ENCODE measurements at places on chromosomes 12 and 14.
A peak's percentile ranks its signal among the peaks of the same experiment; 100 is the strongest.

- peak; percentile 32 for DNase-seq
These were observed 99.9 kb downstream of the TMTC3 start for GRCh38 chr12:88241862-88242570.

GRCh38 chr12:62750941-62751809 lies 183.8 kb downstream of the PPM1H start:
- DNase-seq, result no peak

DNA sequence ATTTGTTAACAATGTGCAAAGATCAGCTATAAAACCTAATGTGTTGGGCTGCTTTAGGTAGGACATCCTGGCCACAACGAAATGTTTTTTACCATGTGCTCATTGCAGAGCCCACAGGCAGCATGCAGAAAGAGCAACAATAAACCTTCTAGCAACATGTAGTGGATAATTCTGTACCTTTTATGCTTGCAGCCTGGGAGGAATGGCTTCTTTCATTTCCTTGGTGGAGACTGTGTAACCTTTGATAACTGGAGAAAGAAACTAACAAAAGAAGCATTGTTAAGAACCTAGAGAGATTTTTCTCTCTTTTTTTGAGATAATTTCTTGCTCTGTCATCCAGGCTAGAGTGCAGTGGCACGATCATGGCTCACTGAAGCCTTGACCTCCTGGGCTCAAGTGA lies 225.5 kb upstream of the PRICKLE1 start:
- no peak for DNase-seq

- DNase-seq, result no peak
These were observed 6.8 kb upstream of the CHPT1 start for GRCh38 chr12:101690544-101691098.

DNA sequence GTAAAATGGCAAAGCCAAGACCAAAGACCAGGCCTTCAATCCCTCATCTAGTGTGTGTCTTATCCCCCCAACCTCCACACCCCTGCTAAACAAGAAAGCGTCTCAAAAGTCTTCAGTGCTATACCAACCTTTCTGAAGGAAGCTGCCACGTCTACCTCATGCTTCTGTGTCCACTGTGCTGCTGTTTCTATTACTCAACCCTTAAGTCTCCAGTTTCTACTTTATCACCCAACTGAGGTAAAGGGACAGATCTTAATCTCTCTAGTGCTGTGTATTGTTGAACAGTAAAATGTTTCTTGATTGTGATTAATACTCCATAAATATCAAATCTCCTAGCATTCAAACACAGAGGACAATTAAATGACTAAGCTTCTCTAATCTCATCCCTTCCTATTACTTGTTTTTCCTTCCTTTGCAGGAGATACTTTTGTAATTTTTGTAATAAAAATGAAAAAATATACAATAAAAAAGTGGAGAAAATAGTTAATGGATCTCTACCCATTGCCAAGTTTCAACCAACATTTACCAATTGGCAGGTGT lies 23.3 kb downstream of the BTBD7 start:
- no peak for DNase-seq

DNA sequence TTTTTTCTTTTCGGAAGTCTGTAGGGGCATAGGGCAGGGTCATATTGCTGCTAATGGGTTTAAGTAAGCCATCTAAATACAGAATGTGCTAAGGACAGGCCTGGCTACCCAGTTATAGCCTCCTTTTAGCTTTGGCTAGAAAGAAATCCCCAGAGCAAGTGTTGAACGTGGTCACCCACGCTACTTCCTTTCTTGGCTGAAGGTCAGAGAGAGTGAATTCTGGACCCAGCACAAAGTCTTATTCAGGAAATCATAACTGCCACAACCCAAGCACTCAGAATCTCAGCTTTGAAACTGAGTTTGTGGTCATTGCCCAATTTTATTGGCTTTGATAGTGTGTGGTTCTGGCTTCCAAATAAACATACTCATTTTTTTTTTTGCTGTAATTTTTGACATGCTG lies 542.1 kb upstream of the ATP2B1 start:
- DNase-seq, result peak; percentile 71

DNA sequence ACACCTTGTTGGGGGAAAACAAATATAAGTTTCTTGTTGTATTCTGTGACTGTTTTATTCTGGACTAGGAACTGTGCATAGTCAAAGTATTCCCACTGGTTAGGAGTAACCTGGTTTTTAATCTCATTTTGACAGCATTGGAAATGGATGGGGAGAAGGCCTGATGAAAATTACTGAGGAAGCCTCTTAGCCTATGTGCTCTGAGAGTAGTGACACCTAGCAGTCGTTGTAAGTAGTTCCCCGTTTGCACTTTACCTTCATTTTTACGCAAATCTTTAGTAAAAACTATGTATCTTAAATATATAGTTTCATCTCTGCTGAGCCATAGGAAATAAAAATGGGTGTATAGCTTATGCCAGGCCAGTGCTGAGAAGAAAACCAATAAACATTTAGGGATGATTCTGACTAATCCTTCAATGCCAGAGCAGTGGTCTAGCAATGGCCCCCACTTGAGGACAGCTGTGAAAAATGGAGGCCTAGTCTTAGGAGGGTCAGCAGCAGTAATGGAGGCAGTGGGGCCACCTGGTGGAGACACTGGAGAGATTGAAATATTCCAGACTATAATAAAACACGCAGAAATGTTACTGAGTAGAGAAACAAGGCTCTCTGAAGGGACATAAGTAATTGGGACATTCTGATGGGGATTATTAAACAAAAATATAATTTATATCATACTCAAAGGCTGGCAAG lies 133.2 kb upstream of the NOVA1 start:
- no peak for DNase-seq

DNA sequence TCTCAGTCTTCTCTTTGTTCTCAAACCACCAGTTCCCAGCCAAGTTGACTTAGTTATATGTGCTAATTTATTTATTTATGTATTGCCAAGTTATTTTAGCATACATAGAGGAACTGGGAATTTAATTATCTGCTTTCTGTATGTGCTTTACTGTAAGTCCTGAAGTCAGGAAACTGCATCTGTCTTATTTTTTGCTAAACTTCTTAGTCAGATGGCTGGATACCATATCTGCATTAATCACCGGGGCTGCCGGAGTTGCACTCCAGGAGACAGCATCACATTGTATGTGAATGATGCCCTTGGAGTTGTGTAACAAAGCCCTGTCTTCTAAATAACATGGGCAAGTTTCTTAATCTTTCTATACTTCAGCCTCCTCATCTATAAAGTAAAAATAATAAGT lies 96.2 kb downstream of the MON2 start:
- no peak for DNase-seq

DNA sequence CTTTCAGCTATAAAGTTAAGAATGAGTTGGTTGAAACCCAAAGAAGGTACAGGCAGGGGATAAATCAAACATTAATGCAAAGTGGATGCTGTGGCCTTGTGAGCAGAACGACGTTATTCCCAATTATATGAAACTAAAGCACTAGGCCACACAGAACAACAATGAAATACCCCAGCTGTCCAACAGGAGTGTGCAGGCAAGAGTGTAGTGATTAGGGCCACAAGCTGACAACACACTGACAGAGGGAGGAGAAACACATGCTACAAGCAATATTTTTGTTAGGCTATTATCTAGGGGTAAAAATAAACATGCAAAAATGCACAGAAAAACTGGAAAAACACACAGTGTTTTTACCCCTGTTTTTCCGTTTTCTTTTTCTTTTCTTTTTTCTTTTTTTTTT lies 15.0 kb downstream of the MAP3K9 start:
- DNase-seq, result no peak

DNA sequence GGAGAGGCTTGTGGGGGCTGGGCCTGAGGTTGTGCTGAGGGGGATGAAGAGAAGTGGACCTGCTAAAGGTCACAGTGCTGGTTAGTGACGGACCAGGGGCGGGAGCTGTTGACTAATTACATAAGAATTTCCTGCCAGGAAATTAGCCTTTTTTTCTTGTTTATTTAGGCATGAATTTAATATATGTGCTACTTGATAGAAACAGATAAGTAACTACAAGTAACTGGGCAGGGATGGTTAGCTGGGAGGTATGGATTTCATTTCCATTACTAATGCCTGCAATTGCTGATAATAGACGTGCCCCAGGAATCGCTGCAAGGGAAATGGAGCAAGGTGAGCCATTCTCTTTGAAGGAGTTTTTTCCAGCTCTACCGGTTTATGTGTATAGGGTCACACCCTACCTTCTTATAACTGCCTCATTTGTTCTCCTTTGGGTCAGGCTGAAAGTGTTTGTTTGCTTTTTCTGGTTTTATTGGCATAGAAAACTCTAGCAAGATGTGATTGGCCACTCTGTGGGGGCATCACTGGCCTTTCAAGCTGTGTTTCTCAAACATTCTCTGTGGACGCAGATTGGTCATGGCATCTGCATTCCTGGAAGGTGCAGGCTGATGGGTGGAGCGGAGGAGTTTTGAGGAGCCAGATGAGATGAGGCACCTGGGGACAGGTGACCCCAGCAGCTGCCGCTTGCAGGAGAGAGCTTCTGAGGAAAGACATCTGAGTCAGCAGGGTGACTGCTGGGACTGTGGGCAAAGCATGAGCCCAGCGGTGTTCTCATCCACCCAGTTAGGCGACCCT lies 19.0 kb upstream of the GPRC5A start:
- DNase-seq, result no peak

- no peak for DNase-seq
These were observed 58.1 kb downstream of the ETV6 start for GRCh38 chr12:11707535-11707934.

DNA sequence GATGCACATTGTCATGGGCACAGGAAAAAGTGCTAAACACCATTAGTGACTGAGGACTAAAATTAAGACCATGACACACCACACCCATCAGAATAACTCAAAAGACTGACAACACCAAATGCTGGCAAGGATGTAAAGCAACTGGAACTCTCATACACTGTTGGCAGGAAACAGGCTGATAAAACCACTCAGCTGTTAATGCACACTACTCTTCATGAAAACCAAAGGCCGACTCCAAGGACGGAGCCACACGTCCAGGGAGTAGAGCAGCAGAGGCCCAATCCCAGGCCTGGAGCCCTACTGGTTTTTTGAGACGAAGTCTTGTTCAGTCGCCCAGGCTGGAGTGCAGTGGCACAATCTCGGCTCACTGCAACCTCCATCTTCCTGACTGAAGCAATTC lies 6.4 kb downstream of the RAD52 start:
- no peak for DNase-seq

DNA sequence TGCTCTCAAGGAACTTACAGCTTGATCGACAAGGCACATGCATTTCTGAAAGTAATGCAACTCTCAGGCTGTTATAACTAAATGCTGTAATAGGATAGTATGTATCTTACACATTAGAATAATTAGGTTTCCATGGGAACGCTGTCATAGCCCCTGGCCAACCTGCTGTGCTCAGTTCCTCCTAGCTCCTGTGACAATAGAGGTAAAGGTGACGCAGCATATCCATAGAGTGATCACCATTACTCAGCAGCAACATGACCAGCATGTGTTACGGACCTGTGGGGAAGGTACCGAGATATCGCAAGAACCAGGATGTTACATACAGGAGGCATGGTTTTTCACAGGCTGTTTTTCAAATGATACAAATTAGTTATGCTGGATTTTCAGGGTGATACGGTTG lies 150.7 kb downstream of the CAND1 start:
- DNase-seq, result no peak

DNA sequence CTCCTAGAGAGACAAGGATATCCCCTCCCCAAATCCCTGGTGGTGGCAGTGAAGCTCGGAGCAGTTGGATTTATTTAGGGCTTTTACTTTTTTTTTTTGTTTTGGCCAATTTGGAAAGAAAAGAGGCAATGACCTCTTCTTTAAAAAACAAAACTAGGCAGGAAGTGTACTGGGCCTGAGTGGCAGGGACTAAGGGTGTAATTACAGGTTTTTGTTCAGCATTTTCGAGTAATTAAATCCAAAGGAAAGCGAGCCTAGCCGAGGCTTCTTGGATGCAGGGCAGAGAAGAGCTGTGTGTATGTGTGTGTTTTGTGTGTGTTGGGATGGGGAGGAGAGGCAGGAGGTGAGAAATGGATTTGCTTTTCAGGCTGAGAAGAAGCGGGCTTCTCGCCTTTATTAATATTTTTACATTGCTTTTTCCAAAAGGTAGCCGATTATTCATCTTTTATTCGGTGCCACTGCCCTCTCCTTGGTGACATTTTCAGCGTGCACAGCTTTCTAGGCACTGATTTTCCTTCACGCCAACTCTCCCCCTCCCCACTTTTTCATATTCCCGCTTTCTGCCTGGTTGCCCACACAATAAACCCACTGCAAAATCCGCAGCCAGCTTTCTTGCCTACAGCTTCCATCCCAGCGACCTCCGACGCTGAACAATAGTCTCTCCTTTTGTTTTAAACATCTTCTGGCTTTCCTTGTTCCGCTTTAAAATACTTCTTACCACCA lies 8.9 kb upstream of the IRF2BPL start:
- DNase-seq, result no peak

- no peak for DNase-seq
These were observed 113.2 kb downstream of the TRMT5 start for GRCh38 chr14:60867503-60868172.

DNA sequence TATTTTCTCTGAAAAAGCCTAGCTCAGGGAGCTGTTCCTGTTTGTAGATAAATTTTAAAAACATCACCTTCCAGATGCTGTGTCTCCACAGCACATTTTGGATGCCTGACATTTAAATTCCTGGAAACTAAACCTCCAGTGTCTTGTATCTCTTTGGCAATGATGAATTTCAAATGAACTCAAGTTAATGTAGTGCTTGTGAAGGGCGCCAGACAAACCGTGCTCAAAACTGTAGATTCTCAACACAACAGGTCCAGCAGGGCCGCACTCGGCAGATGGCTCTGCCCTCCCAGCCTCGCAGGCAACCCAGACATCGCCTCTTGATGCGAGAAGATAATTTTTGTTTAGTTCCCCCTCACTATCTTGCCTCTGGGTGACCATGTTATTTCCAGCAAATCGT lies 432.9 kb downstream of the VRK1 start:
- DNase-seq, result no peak

GRCh38 chr12:124780752-124781685 lies 82.6 kb downstream of the SCARB1 start:
- no peak for DNase-seq

DNA sequence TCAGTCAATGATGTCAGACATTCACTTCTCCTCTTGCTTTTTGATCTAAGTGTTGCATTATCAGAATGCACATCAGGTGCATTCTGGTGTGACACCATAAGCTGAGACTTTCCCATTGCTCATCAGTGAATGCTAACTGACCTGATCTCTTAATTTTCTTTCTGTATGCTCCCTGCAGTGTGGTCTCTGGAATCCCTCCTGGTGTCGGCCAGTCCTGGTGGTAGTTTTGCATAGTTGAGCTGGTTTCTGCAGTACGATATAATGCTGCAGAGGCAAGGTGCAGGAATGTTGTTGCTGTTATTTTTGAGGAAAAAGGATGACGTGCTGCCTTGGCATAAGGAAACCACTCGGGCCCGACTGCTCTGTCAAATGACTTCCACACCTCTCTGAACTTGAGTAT lies 11.0 kb upstream of the SRP54 start:
- DNase-seq, result no peak

DNA sequence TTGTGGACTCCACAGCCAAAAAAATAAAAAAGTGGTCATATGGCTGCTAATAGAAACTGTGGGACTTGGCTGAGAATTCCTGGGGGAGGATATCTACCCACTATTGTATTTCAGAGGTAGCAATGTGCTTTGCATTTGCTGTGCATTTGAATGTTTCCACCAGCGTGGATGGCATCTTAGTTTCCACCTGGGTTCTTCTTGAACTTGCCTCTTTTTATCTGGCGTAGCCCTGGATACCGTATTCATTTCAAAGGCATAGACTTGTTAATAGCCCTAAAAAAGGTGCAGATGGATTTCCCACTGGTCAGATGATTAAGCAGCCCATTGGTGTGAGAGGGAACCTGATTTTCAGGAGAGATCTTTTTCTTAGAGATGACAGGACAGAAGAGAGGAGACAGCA lies 1.9 kb upstream of the MYF5 start:
- no peak for DNase-seq

Measured in MV-4-11 (cell line).